ENCODE measurements at places on chromosomes 16 and 17.

- no peak for DNase-seq
These were observed 159.8 kb upstream of the MYOCD start for GRCh38 chr17:12505866-12506265.

DNA sequence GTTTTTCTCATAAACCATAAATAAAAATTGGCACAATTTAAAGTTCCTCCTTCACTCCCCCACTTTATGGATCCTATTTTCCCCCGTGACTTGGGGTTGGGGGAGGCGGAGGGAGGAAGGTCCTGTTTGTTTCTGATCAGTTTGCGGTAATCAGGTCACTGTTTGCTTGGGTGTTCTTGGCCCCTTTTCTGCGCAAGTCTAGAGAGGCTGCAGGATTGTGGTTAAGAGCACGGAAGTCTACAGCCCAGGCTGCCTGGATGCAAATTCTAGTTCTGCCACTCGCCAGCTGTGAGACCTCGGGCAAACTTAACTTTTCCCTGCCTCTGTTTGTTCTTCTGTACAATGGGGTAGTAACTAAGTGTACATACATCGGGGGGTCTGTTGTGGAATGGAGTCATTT, 12.1 kb downstream of the ATP2C2 start:
- DNase-seq = no peak

DNA sequence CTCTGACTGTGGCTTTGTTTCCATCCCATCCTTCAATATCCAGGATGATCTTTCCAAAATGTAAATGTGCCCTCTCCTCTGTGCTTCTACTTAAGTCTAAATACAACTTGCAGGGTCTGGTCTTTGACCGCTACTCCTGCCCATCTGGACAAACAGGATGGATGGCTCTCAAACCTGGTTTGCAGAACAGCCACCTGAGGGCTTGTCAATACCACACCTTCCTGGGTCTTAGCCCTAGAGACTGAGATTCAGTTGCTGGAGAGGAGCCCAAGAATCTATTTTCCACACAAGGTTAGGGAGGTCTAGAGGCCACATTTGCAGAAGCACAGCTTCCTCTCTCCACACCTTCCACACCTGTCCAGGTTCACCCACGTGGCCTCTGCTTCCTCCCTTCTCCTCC, 1.9 kb upstream of the GRB7 start:
- peak; percentile 4 for DNase-seq

GRCh38 chr16:566475-567372, at the start of gene NHLRC4:
TSS of gene NHLRC4 (plus strand) at chr16:567005. CDS start at chr16:568048, 1,043 bp downstream.
- DNase-seq = peak; percentile 58

DNA sequence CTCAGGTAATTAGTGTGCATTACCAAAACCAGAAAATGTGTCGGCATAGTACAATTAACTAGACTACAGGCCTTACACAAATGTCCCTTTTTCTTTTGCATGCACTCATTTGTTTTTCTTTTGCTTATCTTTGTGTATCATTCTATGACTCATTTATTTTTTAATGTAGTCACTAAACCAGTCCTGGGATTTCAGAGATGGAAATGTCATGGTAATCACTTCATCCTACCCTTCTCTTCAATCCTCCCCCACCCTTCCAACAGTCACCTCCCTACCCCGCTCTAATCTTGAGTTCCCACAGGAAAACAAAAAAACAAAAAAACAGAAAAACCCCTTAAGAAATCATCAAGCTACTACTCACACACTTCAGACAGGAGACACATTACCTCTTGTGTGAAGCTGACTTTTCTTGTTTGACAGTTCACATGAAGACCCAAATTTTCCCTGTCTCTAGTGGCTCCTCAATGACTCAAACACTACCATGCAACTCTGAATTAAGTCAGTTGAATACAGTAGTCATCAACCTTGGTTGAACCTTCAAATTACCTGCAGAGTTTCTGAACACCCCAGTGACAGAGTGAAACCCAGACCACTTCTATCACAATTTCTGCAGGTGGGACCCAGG, 242.4 kb upstream of the SALL1 start:
- no peak for DNase-seq

GRCh38 chr16:79154086-79154485, 446.5 kb downstream of the MAF start:
- no peak for DNase-seq

- peak; percentile 23 for DNase-seq
These were observed 41.4 kb upstream of the ANKFN1 start for GRCh38 chr17:56111706-56112485.

GRCh38 chr17:41284546-41284945, 9.0 kb downstream of the KRTAP9-7 start:
- no peak for DNase-seq

GRCh38 chr16:391885-392335, 5.1 kb upstream of the NME4 start:
- no peak for DNase-seq

DNA sequence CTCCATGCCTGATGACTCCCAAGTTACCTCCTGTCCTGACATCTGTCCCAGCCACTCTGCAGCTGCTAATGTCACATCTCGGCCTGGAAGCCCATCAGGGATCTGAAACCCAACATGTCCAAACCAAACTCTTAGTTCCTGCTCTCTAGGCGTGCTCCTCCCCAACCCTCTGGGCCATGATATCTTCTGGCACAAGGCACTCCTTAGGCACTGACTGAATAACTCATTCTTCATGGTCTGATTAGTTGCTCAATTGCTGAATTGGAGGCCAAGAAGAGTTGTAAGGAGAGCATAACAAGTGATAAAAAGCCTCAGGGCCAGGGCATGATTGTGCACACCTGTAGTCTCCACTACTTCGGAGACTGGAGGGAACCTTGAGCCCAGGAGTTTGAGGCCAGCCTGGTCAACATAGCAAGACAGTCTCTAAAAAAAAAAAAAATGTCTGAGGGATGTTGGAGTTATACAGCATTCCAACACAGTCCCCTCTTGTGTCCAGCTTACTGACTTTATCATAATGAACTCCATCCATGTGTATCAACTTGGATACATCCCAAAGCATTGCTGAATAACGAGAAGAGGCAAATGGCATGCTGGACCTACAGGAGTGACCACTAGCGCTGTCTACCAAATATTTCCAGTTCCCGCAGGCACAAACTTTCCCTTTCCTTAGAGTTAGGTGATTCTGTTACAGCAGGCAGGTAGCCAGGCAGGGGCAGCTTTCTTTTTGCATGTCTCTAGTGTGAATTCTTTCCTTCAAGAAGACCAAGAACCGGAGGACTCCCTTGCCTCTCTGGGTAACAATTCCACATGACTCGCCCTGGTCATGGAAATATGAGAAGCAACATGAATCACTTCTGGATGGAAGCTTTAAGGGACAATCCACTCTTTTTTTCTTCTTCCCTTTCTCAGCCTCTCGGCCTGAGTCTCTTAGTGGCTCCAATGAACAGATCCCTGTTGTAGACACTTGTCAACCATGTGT, 18.1 kb upstream of the SHCBP1 start:
- no peak for DNase-seq

- DNase-seq = no peak
These were observed 3.8 kb upstream of the CD7 start for GRCh38 chr17:82320956-82321927.

DNA sequence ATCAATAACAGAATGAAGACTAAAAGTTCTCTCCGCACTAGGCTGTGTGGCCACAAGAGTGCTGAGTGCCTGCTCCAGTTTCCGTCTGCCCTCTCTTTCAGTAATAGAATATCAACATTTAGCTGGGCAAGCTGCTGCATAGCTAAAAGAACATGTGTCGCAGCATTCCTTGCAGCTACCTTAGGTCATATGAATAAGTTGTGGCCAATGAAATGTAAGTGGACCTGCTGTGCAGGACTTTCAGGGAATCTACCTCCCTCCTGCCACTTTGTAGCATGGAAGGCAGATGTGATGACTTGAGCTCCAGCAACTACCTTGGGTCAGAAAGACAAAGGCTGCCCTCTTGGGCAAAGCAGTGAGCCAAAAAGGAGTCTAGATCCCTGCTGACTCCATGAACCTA, 25.4 kb downstream of the SLC39A11 start:
- no peak for DNase-seq

- no peak for DNase-seq
These were observed 67.7 kb downstream of the SMG6 start for GRCh38 chr17:2235792-2236366.

GRCh38 chr16:57277586-57277985, 6.9 kb downstream of the PLLP start:
- DNase-seq = no peak

GRCh38 chr17:56597495-56597990, 4.0 kb downstream of the NOG start:
- peak; percentile 7 for DNase-seq

DNA sequence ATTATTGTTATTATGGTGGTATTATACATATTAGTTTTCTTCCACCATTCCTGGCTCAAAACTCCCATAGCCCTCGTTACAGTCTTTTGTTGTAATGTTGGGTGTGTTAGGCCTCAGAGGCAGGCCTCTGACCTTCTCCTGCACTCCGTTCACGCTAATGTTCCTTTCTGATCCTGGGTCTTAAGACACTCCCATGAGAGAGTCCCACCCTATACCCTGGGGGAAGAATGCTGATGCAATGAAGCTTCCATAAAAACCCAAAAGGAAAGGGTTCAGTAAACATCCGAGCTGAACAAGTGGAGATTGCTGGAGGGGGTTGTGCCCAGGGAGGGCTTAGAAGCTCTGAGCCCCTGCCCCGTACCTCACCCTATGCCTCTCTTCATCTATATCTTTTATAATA, 141.3 kb upstream of the NETO2 start:
- no peak for DNase-seq

- DNase-seq = no peak
These were observed 65.8 kb upstream of the RPH3AL start for GRCh38 chr17:418421-418751.

- DNase-seq = no peak
These were observed 18.4 kb downstream of the DBNDD1 start for GRCh38 chr16:90000733-90001427.

DNA sequence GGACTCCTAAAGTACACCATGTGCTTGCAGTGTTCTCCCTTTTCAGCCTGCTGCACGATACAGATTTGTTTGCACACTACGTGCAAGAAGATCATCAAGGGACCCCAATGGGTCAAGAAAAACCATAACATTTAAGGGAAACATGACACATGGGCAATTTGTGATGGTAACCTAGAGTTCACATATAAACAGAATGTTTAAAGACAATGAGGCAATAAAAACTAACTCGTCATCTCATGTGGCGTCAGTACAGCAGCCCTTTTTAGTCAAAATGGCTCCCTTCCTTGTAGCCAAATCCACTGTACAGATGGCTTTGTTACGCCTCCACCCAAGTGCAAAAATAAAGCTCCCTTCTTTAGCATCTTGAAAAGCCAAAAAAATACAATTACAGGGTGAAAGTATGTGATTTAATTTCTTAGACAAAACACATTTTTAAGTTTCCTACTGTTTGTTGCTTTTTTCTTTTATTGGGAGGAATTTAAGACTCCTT, 173.7 kb downstream of the CDK5R1 start:
- DNase-seq = no peak

DNA sequence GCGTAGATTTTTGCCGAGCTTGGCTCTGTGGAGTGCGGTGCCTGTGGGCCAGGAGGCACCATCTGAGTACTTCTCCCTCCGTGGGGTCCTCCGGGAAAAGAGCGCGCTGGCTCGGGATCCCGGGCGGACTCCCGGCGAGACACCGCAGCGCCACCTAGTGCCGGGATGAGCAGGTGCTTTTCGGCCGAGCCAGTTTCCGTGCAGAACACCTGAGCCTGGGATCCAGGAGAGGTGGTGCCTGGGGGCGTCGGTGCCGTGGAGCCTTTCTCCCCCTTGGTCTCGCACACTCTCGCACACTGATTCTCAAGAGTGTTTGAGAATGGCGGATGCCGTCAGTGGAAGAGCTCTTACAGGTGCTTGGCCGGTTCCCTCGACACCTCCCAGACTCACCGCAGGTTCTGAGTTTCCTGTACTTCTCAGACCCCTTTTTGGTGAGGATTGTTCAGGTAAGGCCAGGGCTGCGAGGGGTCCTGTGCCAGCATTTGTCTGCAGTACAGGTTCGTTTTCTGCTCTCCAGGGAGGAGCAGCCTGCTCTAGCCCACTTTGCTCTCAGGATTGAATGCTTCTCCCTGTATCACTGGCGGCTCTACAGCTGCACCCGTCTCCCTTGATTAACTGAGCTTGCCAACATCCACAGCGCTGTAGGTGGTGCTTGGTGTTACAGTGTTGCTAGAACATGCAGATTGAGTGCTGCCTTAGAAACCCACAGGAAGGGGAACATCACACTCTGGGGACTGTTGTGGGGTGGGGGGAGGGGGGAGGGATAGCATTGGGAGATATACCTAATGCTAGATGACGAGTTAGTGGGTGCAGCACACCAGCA, 23.3 kb downstream of the TBCD start:
- no peak for DNase-seq

DNA sequence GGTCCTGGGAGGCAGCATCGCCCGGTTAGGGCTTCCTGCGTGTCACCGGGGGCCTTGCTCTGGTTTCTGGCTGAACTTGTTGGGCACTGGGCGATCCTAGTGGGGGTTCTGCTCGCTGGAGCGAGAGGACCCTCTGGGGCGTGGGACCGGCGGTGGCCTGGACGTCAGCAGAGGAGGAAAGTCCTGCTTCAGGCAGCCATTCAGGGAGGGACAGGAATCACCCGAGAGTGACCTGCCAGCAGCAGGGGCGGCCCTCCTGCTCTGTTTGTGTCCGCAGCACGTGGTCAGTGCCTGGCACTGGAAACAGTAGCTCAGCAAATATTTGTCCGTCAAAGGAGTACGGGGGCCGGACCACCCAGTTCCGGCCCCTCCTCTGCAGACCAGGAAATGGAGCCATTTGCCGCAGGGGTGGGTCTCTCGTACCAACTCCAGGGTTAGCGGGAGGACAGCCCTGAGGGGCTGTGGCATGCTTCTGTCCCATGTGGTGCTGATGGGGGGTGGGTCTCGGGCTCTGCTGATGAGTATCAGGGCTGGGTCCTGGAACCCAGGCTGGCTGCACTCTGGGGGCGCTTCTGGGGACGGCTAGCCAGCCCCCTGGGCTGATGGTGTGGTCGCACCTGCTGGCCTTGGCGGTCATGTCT, 48.3 kb downstream of the BAIAP2 start:
- no peak for DNase-seq

- no peak for DNase-seq
These were observed 247.1 kb downstream of the RBFOX3 start for GRCh38 chr17:79363552-79364275.

- DNase-seq = no peak
These were observed 66.6 kb upstream of the ELAC2 start for GRCh38 chr17:13084420-13084819.

DNA sequence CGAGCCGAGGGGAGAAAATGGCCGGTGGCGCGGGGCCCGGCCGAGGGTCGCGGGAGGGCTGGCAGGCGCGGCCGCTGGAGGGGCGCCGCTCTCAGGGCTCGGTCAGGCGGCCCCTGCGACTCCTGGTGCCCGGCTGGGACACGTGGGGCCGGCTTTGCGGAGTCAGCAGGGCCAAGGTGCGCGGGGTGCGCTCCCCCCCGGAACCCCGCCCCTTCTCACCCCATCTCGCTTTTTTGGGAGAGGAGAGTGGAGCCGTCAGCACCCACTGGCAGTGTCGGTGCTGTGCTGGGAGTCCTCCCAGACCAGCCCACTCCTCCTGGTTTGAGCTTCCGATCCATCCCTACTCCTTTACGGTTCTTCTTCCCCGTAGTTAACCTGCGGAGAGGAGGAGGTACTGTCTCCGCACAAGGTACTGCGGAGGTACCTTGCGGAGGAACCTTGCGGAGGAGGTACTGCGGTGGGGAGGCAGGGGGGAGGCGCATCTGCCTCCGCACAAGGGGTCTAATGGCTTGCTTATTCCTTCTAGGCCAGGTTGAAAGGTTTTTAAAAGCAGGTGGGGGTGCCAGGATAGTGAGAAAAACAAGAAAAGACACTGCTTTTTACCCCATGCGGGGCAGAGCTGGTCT, 19.1 kb upstream of the CBX8 start:
- no peak for DNase-seq

Measured in NCI-H510A (cell line).